NCI-H187 treated with DMSO at 0.1 percent for 48 hours (cell line): ENCODE measurements at places on chromosomes 4 and X.

GRCh38 chr4:13355111-13355880 lies 128.8 kb downstream of the RAB28 start:
- DNase-seq = no peak

DNA sequence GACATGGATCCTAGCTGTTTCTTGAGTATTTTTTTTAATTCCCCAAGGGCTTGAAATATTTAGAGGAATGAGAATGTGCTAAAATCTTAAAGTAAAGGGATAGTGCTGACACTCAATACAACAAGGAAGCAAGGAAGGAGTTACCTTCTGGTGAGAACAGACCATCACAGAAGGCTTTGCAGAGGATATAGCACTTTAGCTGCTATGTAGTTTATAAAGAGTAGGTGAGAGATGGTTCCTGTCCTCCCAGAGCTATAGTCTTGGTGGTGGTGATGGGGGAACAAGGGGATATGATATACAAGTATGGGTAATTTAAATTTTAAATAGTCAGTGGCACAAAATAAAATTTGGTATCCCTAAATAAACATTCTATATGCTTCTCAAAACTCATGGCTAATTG lies 47.6 kb downstream of the MTHFD2L start:
- no peak for DNase-seq

DNA sequence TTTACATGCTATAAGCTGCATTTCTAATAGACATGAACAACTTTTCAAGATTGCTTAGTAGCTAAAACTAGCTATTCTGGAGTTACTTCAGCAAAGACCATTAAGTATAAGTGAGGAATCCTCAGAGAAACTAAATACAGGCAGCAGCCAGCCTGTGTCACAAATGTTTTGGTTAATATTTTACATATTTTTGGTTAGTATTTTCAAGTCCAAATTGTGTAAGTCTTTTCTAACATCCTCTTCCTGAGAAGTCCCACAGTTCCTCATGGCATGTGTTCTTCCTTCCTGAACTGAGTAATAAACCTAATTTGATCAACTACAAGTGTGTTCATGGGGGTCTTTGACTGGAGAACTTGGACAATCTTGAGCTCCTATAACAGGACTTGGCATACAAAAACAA lies 42.4 kb upstream of the MCF2 start:
- DNase-seq = no peak

GRCh38 chr4:88320780-88321373 lies 36.5 kb upstream of the PPM1K start:
- no peak for DNase-seq

- DNase-seq = peak; percentile 90
These were observed at the start of gene C1GALT1C1 for GRCh38 chrX:120629667-120630537. Gene C1GALT1C1, minus strand, starts transcription at chrX:120630054. Its CDS starts 2,888 bp downstream, at chrX:120627166.

GRCh38 chrX:136659174-136659573 lies 11.2 kb downstream of the CD40LG start:
- DNase-seq = no peak

DNA sequence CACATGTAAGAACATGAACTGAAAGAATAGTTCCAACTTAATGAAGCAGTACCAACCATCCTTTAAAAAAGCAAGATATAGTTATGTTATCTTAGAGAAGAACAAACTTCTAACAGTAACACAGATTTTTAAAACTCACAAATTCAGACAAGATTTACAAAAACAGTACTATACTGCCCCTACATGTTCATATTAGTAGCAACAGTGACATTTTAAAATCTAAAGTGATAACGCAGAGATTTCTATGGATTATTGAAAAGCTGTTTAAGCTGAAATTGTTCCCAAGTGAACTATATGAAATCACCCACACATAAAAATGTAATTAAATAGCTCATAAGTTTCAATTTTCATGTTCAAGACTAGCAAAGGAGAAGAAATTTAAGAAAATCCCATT lies 166.0 kb downstream of the FBXW7 start:
- no peak for DNase-seq

DNA sequence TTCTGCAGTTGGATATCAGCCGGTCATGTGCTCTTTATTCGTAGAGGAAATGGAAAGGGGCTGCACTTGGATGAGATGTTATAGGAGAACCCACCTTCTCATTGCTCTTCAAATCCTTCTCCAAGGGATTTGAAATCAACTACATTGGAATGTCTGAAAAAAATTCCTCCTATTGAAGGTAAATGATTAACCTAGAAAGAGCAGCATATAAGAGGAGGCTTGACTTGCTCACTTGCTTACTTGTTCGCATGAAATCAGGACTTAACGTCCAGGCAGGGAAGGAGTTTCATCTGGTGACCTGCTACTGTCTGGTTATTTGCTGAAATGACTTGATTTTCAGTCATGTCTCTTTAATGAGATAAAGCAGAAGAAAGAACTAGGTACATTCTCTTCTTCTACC lies 338.4 kb upstream of the NOCT start:
- no peak for DNase-seq

- DNase-seq = no peak
These were observed 358.9 kb downstream of the NLGN4X start for GRCh38 chrX:5869786-5870185.

DNA sequence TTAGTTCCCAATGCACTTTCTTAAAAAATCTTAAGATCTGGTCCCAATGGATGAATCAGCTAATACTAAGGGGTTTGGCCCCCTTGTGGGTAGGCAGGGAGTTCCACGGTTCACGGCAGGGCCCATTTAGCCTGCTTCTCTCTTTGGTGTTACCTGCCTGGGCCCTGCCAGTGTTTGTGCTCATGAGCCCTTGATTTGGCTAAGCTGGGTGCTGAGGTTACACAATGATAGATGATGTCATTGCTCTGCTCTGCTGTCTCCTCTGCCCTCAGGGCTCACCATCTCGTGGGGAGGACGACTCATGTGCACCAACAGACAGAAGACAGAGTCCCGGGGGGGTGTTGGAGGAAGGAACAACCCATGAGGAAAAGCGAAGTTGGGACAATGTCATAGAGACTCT lies 24.4 kb downstream of the RTL5 start:
- DNase-seq = no peak

DNA sequence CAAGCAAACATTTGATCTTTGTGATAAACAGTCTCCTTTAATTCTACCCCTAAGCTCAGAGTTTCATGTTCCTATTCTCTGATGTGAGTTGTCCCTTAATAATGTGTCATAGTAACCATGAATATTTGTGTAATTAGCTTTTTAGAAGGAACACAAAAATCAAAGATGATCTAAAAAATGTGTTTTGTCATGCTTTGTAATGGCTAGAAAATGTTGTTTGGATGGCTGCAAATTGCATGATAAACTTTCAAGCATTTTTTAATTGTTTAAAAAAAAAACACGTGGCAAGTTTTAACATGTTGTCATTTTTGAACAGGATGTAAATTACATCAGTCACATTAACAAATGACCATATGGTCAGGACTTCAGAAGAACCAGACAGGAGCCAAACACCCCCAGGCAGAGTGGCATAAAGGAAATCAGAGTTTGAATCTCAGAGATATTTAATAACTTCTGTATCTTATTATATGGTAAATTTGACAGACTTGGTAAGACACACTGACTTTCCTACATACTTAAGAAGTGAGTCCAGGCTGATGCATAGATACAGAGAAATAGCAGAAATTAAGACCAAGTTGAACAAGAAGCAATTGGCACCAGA lies 223.9 kb upstream of the VEGFC start:
- no peak for DNase-seq

DNA sequence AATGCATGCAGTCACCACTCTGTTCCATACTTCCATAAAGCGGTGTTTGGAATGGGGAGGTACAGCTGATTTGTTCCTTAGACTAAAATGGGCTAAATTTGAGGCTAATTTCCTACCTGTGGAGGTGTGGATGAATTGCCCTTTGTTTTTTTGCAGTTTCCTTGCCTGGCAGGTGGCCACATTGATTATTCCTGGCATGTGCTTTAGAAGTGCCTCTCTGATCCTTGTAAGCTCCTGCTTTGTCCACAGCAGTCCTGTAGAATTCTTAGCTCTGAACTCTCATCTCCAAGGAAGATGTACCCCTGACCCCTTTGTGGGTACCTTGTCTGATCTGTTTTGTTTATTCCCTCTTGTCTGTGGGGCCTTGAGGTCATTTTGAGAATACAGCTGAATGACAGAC lies 136.8 kb downstream of the ADGRL3 start:
- no peak for DNase-seq

GRCh38 chr4:121656269-121656641 lies 40.5 kb downstream of the ANXA5 start:
- DNase-seq = no peak

DNA sequence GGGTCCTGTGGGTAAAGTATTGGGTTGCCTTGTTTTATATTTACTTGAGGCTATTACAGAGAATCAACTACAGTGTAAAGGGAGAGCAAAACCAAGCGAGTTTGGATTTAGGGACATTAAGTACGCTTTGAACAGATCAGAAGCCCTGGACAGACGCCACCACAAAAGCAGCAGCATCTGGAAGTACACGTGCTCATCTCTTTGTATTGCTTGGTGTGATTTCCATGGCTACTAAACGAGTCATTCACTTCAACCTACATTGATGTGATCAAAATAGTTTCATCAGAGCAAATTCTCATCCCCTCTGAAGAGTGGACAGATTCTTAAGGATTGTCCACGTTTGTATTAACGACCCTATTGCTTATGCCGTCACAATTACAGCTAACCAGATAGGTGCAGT lies 85.1 kb downstream of the SORBS2 start:
- DNase-seq = no peak

GRCh38 chr4:53128231-53128630 lies 237.6 kb downstream of the SCFD2 start:
- no peak for DNase-seq

DNA sequence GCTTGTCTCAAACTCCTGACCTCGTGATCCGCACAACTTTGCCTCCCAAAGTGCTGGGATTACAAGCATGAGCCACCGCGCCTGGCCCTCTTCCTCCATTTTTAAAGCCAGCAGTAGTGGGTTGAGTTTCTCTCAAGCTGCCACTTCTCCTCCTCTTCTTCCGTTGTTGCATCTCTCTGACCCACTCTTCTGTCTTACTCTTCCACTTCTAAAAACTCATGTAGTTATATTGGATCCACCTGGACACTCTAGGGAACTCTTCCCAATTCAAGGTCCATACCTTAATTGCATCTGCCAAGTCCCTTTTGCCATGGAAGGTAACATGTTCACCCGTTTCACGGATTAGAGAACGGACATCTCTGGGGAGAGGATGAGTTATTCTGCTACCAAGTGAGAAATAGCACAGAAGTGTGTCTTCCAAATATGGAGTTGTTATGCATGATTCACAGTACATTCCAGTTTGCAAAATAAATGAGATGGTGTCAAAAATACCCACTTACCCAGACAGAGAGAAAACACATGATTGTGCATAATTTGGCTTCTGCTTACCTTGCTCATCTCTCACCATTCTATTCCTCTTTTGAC lies 51.8 kb downstream of the GBA3 start:
- DNase-seq = no peak

GRCh38 chr4:94695384-94695783 lies 62.4 kb upstream of the BMPR1B start:
- DNase-seq = no peak

- no peak for DNase-seq
These were observed 120.3 kb upstream of the KLHL4 start for GRCh38 chrX:87397103-87397886.

DNA sequence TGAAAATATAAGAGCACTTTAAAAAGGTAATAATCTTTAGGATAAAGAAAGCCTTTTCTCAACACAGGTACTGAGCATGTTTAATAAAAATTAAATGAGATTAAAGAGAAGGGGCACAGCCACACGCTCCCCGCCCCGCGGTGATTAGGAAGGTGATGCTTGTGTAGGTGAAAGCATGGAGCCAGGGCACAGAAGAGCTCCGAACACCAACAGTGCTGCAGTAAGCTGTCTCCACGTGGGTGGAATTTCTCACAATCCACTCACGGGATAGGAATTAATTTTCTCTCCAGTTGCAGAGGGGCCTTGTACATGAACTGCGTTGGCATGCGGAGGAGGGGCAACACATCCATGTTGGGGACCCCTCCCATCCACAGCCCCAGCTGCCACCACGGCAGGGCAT lies 27.0 kb downstream of the DCTD start:
- DNase-seq = no peak

GRCh38 chr4:188841523-188841922 lies 702.3 kb downstream of the TRIML1 start:
- DNase-seq = no peak

DNA sequence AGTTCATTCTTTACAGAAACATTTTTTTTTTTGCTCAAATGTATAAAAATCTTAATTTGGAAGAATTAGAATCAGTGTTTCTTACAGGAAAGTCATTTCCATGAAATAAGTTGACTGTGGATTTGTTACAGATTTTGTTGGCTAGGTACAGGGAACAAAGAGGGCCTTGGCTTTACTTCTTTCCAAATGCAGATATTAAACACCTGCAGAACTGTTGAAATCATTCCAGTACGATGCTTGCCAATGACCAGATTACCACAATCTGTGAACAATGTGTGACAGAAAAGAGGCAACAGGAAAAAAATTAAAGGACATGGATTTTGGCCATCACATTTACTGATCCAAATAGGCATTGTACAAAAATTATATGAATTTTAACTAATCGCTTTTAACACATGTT lies 70.8 kb downstream of the ANXA10 start:
- DNase-seq = no peak

- DNase-seq = no peak
These were observed 96.3 kb downstream of the MRPL1 start for GRCh38 chr4:77958897-77959296.

GRCh38 chr4:140743194-140743931 lies 12.8 kb downstream of the TBC1D9 start:
- DNase-seq = no peak

DNA sequence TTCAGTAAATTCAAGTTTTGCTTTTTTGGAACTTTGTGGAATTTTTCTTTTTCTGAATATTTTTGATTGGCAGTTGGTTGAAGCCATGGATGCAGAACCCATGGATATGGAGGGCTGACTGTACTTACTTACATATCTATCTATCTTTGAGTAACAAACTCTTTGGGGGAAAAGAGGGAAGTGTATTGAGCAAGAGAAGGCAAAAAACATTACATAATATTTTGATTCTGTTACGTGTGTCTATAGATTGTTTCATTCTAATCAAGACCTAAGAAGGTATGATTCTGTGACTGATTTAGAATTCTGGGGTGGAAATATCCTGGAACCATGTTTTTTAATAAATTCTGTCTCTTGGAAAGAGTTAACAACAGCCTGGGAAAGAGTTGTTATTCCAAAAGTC lies 31.5 kb downstream of the GRSF1 start:
- DNase-seq = no peak
